ENCODE measurements at places on chromosomes 3 and 15.

GRCh38 chr3:115666920-115667737 is 43.8 kb downstream of the GAP43 start:
- DNase-seq = no peak

- peak; percentile 61 for DNase-seq
Observed at GRCh38 chr15:43872416-43873020, 45.7 kb downstream of the WDR76 start.

DNA sequence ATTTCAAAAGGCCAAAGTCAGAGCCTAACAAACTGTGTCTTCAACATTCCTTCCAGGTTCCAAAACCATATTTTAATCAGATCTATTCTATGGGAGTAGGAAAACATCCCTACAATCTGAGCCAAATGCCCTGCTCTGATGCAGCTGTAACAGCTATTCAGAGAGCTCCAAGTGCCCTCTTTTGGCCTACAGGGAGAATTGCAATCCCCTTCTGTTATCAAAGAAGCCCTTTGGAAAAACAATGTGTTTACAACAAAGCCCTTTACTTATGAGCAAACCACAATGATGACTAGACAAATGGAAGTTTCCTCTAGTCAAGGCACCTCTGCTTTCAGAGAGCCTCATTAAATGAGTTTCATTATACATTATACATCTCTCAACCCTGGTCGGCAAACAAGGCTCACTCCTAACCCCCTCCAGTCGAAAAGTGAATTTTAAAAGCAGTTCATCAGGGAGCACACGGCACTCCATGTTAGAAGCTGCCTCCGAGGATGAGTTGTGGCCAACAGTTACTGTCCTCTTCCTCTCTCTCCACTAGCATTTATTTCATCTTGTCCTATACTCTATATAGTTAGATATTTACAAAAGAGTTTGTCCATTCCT is 42.6 kb upstream of the TMCO5A start:
- peak; percentile 59 for DNase-seq

- no peak for DNase-seq
Observed at GRCh38 chr3:72655723-72656122, 192.5 kb downstream of the SHQ1 start.

DNA sequence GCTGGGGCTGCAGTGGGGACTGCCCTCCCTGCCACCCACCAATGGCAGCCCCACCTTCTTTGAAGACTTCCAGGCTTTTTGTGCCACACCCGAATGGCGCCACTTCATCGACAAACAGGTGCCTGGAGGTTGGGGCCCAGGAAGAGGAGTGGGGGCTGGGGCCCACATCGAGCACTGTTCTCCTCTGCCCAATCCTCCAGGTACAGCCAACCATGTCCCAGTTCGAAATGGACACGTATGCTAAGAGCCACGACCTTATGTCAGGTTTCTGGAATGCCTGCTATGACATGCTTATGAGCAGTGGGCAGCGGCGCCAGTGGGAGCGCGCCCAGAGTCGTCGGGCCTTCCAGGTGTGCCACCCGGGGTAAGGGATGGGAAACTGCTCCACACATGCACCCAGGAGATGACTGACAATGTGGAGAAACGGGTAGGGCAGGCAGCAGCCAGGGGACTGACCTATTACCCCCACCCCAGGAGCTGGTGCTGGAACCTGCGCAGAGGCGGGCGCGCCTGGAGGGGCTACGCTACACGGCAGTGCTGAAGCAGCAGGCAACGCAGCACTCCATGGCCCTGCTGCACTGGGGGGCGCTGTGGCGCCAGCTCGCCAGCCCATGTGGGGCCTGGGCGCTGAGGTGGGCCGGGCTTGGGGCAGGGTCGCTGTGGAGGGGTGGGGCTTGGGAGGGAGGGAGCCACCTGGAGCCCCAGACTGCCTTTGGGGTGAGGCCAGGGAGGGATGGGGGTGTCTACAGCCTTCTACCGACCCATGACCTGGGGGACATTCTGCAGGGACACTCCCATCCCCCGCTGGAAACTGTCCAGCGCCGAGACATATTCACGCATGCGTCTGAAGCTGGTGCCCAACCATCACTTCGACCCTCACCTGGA is 22.9 kb downstream of the NBEAL2 start:
- no peak for DNase-seq
